ENCODE measurements at places on chromosomes 2 and 18. TPM values are rescaled to one million over a fixed set of nuclear protein-coding genes. Genes with fewer than 3 reads are reported as not detected.

Gene NGEF
- not detected for total RNA-seq

Gene HOXD4
- not detected for total RNA-seq

Gene SLC8A1
- 1.9 TPM for total RNA-seq

Gene POTEI
- not detected for total RNA-seq

Gene SLC9A4
- total RNA-seq, result 0.11 TPM

Gene SLC5A7
- total RNA-seq, result not detected

Gene SCG2
- total RNA-seq, result not detected

Gene DNER
- not detected for total RNA-seq

Gene TNFAIP6
- not detected for total RNA-seq

Gene PROM2
- 0.48 TPM for total RNA-seq

Gene DYNAP
- not detected for total RNA-seq

Gene SESTD1
- total RNA-seq, result 11.4 TPM

Gene C2orf78
- total RNA-seq, result not detected

Gene CYS1
- 0.70 TPM for total RNA-seq

Gene SERPINB12
- total RNA-seq, result not detected

Gene IL36G
- total RNA-seq, result not detected

Gene TUBA3E
- total RNA-seq, result not detected

Gene C1GALT1C1L
- total RNA-seq, result 0.14 TPM

Gene MRO
- not detected for total RNA-seq

Gene TSGA10
- 3.5 TPM for total RNA-seq

Gene TEX44
- total RNA-seq, result not detected

Gene PLB1
- total RNA-seq, result 2.0 TPM

Gene CASP10
- 38.7 TPM for total RNA-seq

Gene IL1R2
- not detected for total RNA-seq

Gene LRATD1
- not detected for total RNA-seq

Gene GATA6
- not detected for total RNA-seq

Gene TUBA4B
- total RNA-seq, result not detected

Gene NR4A2
- total RNA-seq, result 1.9 TPM

Gene MATN3
- not detected for total RNA-seq

Gene MDH1B
- 0.09 TPM for total RNA-seq

Gene KCNG2
- not detected for total RNA-seq

Gene HPCAL1
- total RNA-seq, result 69.4 TPM

Gene SPR
- 0.89 TPM for total RNA-seq

Gene LINC00305
- not detected for total RNA-seq

Gene UGT1A9
- total RNA-seq, result not detected

Gene TMEM247
- total RNA-seq, result not detected

Gene PLGLB1
- total RNA-seq, result not detected

Gene CPO
- total RNA-seq, result not detected

Gene CFAP53
- total RNA-seq, result 0.34 TPM

Gene MSTN
- not detected for total RNA-seq

Gene COLEC11
- total RNA-seq, result not detected

Gene VWC2L
- not detected for total RNA-seq

Gene FOSL2
- total RNA-seq, result 29.6 TPM

Data from T-helper 2 cell treated with Interferon-gamma antibody and Interleukin-4, amounts not matched to agents 100 ng/mL and 5 ng/mL, for 36 hours (primary cell).